ENCODE measurements at places on chromosomes 4 and X.

DNA sequence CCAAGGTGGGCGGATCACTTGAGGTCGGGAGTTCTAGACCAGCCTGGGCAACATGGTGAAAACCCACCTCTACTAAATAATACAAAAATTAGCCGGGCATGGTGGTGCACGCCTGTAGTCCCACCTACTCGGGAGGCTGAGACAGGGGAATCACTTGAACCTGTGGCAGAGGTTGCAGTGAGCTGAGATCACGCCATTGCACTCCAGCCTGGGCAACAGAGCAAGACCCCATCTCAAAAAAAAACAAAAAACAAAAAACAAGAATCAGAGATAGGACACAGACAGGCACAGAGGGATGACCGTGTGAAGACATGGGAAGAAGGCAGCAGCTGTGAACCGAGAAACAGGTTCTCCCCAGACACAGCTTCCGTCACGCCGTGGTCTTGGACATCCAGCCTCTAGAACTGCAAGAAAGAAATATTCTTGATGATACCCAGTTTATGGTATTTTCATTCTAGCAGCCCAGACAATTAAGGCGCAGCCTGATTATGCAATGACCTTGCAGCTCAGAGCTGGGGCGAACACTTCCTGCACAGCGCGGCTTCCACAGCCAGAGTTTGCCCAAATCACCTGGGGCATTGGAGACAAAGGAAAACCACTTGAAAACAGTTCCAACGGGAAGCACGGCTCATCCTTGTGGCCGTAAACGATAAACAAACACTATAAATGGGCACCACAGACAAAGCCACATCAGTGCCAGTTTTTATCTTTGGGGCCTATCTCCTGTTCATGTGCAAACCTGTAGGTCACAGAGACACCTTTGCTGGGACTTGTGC lies 4.2 kb upstream of the ARSD start:
- DNase-seq, result peak; percentile 5

DNA sequence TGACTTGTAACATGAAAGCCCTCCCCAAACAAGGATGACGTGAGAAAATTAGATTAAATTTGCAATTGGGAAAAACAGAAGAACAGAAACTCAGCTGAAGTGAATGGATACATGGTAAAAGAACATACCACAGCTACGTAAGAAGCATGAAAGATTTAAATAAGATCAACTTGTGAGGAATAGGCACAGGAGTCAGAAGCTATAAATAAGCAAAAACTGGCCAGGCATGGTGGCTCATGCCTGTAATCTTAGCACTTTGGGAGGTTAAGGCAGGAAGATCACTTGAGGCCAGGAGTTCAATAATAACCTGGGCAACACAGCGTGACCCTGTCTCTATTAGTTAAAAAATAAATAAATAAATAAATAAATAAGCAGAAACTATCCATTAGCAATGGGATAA lies 33.6 kb upstream of the ZCCHC13 start:
- no peak for DNase-seq

DNA sequence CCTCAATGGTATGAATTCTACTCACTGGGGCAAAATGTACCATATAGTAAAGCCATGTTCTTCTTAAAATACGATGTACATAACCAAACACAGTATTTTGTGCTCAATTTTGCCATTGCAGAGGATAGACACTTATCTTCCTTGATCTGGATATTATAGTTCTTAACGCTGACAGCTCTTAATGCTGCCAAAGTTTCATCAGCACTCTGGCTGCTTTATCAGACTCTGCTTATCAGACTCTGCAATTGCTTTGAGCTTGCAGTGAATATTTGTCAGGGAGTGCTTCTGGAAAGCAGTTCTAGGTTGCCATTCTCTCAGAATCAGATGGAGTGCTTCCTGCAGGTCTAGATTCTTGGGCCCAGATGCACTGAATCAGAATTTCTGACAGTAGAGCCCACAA lies 863.1 kb downstream of the CCSER1 start:
- DNase-seq, result peak; percentile 1

GRCh38 chrX:123648028-123648810 lies 84.6 kb downstream of the THOC2 start:
- no peak for DNase-seq

DNA sequence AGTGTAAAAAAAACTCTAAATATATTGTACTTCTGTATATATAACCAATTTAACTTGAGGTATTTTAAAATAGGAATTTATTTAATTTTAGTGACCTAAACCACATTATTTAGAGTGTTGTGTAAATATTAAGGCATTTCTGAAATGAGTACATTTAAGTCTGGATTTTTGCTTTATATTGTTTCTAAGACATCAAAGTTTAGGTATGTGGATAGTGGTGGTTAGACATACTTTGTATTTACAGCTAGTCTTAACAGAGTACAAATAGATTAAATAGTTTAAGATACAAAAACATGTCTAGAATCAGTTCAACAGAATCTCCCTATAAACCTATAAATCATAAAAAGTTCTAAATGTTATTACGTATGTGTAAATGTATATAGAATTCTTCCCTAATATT lies 588.5 kb downstream of the TRIML1 start:
- no peak for DNase-seq

DNA sequence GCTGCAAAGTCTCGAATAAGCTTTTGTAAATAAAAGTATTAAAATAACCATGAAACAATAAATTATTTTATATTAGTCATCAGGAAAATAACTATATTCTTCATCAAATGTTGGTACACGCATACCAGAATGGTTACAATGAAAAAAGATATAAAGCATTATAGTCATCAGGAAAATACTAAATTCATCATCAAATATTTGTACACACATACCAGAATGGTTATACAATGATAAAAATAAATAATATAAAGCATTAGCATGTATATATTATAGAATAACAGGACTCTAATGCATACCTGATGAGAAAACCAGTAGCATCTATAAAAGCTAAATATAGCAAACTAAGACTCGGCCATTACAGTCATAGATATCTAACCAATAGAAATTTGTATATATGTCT lies 202.9 kb downstream of the TRAM1L1 start:
- no peak for DNase-seq

GRCh38 chrX:137573324-137574101 lies 7.6 kb downstream of the ZIC3 start:
- DNase-seq, result no peak

DNA sequence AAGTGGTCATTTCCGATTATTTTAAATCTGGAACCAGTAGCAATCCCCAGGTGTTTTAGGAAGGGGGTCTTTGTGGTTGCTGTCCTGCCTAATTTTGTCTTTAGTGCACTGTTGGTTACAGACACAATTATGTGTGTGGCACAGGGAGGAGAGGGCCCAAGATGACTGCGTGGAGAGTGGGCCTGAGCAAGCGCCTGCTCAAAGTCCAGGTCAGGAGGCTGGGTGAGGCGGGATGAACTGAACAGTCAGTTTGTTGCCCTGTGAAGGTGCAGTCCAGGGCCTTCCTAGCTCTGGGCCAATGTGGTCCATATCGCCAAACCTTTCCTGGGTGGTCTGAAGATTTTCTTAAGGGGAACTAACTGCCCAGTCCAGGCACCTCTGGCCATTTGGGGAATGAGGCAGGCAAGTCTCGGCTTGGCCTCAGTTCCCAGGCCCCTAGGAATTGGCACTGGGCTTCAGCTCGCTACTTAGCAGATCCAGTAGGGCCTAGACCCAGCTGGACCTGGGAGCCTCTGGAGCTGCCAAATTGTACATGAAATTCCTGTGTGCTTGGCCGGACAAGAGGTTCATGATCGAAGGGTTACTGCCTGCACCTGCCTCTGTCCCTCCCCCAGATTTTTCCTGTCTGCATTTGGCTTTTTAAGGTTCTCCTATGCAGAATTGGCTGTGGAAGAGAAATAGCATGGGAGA lies 47.6 kb downstream of the ANAPC4 start:
- DNase-seq, result no peak

- DNase-seq, result no peak
Measured at GRCh38 chrX:20056704-20057103, 60.0 kb downstream of the MAP7D2 start.

DNA sequence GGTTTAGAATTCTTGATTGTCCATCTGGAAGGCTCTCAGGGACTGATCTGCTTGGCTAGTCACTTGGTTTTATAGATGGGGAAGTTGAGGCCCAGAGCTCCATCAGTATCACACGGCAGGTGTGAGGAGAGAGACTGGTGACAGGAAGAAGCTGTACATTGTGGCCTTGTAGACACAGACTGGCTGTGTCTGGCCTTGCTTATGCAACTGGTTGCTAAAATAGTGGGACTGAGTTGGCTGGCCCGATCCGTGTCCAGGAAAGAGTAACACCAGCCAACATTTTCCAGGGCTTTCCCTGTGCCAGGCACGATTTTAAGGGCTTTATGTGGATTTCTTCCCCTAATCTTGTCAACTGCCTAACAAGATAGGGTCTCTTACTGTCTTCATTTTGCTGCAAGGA lies 2.8 kb downstream of the TBC1D14 start:
- peak; percentile 40 for DNase-seq

GRCh38 chr4:70298051-70298450 lies 36.7 kb upstream of the CABS1 start:
- DNase-seq, result no peak

All from hematopoietic multipotent progenitor cell treated with erythropoietin and hydrocortisone succinate and interleukin-3 and kit ligand, for 4 days (in vitro differentiated cells).